NCI-H2081 treated with DMSO at 0.1 percent for 48 hours (cell line): ENCODE measurements at places on chromosomes 3 and 15.

DNA sequence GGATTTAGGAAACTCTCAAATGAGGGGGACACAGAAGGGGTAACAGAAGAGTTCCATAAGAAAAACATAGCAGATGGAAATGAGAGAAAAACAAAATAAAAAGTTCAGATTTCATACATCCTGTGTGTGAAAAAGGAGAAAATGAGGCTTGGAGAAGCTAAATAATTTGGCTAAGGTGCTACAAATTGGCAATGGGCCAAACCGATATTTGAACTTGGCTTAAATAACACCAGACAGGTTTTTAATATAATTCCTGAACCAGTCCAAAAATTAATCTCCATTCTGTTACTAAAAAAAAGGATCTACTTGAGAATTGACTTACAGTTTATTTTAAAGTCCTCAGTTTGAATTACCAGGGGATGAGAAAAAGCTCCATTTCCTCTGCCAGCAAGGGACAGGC is 342.9 kb upstream of the DPH6 start:
- DNase-seq, result no peak

DNA sequence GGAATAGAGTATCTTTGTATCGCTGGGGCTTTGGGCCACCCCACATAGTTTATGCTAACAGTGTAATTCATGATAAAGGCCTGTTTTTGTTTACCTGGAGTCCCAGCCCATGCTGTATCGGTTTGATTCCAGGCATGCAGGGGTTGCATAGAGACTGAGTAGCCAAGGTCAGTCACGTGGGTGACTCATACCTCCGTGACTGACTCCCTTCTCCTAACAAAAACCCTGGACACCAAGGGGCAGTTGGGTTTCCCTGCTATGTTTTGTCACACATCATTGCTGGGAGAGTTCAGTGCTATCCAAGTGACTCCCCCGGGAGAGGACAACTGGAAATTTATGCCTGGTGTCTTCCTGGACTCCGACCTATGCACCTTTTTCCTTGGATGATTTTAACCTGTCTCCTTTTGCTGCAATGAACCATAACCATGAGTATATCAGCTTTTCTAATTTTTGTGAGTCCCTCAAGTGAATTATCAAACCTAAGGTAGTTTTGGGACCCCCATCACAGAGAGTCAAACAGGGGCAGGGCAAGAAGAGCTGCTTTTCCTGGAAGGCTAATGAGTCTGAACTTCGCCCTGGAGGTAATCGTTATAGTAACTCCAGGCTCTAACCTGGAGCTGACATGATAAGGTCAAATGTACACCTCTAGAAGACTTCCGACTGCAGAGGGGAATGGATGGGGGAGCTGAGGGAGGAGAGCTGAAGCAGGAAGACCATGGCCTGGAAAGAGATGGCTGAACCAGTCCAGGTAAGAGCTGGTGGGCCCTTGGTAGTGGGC is 57.0 kb downstream of the SRGAP3 start:
- DNase-seq, result no peak

GRCh38 chr3:8143186-8143585 is 358.4 kb upstream of the LMCD1 start:
- DNase-seq, result no peak

- DNase-seq, result no peak
These were observed 20.5 kb upstream of the ABHD2 start for GRCh38 chr15:89067751-89068150.

DNA sequence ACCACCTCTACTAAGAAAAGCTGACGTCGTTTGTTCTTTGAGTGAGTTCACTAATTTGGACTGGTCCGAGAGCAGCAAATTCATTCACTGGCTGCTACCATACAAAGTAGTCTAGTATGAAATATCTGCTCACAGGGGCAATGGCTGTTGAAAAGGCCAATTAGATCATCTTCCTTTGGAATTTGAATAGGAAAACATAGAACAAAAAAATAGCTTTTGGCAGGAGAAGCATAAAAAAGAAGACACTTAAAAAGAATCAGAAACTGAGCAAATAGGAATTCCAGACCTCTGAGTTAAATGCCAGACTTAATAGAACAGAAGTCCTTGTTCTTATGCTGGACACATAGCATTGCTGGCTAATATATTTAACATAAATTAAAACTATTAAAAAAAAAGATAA is 159.3 kb downstream of the IL1RAP start:
- no peak for DNase-seq

DNA sequence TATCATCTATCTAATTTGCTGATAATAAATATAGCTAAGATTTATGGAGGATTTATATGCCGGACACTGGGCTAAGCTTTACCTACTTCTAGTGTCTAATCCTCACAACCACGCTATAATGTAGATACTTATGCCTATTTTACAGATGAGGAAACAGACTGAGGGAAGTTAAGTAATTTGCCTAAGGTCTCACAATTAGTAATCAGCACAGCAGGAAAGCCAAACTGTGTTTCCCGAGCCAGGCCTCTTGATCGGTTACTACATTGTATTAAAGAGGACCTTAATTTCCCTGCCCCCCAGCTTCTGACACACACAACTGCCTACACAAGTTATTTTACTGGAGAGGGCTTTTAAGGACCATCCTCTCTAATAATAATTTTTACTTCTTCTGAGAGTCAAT is 40.9 kb downstream of the ONECUT1 start:
- DNase-seq, result no peak

- no peak for DNase-seq
These were observed 494.8 kb downstream of the FHIT start for GRCh38 chr3:60756241-60757030.

DNA sequence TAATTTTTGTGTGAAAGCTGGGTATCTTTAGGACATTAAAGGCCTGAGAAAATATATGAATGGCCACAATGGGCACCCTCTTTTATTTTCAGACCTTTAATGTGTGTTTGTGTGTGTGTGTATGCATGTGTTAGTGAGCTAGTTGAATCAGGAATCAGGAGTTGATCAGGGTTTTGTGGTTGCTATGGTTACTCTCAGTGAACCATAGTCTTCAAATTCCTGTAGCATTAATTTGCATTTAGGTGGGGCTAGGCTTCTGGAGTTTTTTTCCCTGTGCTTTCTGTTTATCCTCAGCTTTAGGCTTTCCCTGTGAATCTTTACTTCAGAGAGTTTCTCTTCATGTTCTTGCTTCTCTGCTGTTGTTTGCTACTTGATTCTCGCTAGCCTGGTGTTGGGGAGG is 122.0 kb upstream of the ONECUT1 start:
- DNase-seq, result no peak

- DNase-seq, result no peak
These were observed 710.1 kb downstream of the SQOR start for GRCh38 chr15:46344915-46345314.

DNA sequence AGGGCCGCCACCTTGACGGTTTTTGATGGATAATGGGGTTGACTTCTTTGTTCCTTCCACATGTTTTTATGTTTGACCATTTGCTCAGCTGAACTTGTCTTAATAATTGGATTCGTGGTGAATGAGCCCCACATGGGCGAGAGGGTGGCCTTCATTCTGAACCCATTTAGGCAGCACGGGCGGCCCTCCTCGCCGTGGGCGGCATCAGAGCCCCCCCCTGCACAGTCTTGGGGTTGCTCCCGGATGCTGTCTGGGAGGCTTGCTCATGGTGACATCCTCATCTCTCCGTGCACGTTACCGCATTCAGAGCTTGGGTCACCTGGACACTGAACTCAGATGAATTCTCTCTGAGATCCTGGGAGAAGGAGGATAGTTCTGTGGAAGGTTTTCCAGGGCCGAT is 172.3 kb upstream of the OSBPL11 start:
- DNase-seq, result no peak

DNA sequence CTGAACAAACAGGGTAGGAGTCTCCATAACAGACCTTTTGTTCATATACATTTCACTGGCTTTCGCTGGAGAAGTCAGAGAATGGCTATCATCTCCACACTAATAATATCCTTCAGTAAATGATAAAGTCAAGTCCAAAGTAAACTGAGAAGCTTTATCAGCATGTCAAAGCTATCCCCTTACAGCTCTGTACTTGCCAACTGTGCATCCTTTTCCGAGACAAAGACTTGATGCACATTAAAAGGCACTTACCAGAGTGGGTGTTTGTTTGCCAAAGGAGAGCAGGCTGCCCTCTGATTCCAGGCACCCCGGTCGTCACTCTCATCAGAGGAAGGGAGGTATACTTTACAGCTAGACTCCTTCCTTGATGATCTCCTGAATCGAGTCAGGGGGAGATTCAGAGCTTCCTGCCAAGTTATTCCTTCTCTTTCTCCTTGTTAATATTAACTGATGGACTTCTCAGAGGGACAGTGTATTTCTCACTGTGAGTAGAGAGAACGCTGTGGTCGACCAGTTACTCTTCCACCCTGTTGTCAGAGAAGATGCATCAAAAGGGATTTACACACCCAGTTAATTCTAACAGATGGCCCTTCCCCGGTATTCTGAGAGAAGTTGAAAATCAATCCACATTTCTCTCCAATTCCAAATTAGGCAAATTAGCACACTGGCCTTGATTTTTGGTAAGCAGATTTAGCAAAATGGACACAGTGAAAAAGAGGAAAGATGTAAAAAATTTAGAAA is 504.7 kb upstream of the NR2F2 start:
- DNase-seq, result peak; percentile 20

- DNase-seq, result no peak
These were observed 451.9 kb downstream of the FOXP1 start for GRCh38 chr3:71131375-71132314.

DNA sequence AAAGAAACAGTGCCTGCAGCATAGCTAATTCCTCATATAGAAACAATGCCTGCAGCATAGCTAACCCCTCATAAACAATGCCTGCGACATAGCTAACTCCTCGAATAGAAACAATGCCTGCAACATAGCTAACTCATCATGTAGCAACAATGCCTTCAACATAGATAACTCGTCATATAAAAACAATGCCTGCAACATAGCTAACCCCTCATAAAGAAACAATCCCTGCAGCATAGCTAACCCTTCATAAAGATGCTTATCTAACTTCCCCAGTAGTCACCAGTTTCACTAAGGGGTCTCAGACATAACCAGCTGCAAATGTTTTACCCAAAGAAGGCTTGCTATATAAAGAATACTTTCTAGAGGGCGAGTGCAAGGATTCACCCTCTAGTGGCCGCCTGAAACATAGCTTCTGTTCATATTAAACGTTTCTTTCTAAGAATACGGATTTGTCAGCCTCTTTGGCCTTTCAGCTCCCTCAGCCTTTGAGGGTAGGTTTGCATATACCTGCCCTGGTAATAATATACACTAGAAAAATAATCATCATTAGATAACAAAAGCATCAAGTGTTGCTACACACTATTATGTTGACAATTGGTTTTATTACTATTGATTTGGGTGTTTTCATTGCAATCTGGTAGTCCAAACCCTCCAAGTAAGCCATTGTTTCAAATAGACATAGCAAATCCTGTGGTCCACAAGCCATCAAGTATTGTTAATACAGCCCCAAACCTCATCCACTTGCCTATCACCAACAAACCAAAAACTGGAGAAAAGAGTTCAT is 44.4 kb upstream of the FAN1 start:
- DNase-seq, result no peak

GRCh38 chr3:101512646-101513418 is at the start of gene SENP7:
Gene SENP7, minus strand, starts transcription at chr3:101513212. Its CDS starts 82 bp downstream, at chr3:101513130.
- peak; percentile 59 for DNase-seq

- no peak for DNase-seq
These were observed 165.6 kb upstream of the LINGO1 start for GRCh38 chr15:77798151-77798835.

GRCh38 chr3:163547014-163547685 is 1531.1 kb downstream of the SI start:
- no peak for DNase-seq

DNA sequence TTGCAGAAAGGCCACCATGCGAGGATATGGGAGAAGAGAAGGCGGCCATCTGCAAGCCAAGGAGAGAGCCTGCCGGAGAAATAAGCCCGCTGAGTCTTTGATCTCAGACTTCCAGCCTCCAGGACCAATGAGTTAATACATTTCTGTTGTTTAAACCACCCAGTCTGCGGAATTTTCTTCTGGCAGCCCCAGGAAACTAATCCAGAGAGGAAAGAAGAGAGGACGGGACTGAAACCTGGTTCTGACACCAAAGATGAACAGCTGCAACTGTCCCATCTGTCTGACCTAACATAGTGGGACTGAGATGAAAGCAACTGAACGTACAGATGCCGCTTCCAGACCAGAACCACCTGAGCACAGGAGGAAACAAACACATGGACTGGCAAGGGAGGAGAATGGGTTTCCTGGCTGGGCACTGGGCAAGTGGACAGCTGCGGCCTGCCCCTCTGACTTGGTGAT is 32.3 kb downstream of the VGLL4 start:
- DNase-seq, result no peak

GRCh38 chr3:12598890-12599289 is 42.0 kb downstream of the MKRN2 start:
- no peak for DNase-seq

- no peak for DNase-seq
These were observed 83.0 kb downstream of the CRYGS start for GRCh38 chr3:186461141-186461540.

GRCh38 chr3:149243540-149243939 is 21.9 kb upstream of the CP start:
- no peak for DNase-seq

GRCh38 chr3:185317674-185318073 is 45.3 kb upstream of the MAP3K13 start:
- DNase-seq, result no peak

DNA sequence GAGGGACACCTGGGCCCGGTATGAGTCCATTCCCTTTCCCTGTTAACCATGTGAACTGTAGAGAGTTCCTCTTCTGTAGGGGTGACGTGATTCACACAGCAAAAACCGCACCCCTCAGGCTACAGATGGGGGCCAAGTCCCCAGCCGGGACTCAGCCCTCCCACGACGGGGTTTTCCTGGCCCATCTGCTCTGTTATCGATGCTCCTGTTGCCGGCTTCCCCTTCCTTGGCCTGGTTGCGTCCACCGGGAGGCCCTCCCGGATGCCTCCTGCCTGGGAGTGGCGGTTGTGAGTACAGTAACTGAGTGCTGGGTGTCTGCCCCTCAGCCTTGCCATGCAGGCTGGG is 817 bp upstream of the PLXNA1 start:
- no peak for DNase-seq

- no peak for DNase-seq
These were observed 41.9 kb upstream of the LMOD3 start for GRCh38 chr3:69164296-69164695.

GRCh38 chr3:136632625-136633081 is 119.5 kb downstream of the STAG1 start:
- DNase-seq, result no peak

DNA sequence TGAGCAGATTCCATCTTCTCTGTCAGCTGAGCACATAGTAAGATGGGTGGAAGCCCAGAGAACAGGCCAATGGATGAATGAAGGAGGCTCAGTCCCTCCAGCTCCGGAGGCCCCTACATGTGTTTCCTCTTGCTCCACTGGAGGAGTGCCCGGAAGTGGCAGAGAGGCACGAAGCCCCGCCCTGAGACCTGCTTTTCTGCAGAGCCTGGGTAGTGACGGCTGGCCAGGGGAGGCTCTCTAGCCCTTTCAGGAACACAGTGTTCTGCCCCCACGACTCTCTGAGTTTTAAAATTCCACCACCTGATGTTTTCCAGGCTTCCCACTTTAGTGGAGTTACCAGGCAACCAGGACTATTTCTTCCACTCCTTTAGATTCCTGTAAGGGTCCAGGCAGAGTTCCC is 149.4 kb upstream of the SLC6A11 start:
- no peak for DNase-seq
